ENCODE measurements at places on chromosomes 3 and 15.

GRCh38 chr15:100651253-100651652 is 48.9 kb downstream of the ASB7 start:
- no peak for DNase-seq

DNA sequence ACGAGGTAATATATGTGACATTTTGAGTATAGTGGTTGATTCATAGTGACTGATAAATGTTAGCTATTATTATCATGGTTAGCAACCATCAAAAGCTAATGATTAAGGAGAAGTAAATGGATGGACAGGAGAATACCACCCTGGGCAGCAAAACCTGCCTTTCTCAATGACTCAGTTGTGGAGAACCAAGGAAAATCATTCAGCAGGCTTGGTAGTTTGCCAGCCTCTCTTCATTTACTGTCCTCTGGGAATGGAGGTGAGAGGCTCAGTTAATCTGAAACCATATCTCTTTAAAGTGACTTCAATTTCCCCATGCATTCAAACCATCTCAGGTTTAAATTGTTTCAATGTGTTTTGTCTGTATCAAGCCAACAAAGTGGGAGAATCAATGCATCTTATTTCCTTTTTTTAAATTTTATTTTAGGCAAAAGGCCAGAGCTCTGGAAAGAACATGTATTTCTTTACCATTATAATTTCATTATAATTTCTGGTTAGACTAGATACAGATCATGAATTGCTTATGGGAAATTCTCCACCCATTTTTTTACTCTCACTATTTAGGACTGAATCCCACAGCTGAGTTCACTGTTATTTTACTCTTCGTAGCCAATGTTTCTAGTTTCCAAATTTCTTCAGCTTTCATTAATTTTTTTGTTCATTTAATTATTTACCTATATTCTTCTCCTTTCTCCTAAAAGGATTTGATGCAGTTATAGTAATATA is 2.7 kb downstream of the TM4SF18 start:
- DNase-seq: no peak

GRCh38 chr3:101413656-101414055 is 93.3 kb upstream of the IMPG2 start:
- no peak for DNase-seq

- no peak for DNase-seq
Measured at GRCh38 chr15:39127925-39128617, 452.8 kb upstream of the THBS1 start.

GRCh38 chr3:48915296-48915695 is 3.3 kb upstream of the ARIH2 start:
- DNase-seq: no peak

DNA sequence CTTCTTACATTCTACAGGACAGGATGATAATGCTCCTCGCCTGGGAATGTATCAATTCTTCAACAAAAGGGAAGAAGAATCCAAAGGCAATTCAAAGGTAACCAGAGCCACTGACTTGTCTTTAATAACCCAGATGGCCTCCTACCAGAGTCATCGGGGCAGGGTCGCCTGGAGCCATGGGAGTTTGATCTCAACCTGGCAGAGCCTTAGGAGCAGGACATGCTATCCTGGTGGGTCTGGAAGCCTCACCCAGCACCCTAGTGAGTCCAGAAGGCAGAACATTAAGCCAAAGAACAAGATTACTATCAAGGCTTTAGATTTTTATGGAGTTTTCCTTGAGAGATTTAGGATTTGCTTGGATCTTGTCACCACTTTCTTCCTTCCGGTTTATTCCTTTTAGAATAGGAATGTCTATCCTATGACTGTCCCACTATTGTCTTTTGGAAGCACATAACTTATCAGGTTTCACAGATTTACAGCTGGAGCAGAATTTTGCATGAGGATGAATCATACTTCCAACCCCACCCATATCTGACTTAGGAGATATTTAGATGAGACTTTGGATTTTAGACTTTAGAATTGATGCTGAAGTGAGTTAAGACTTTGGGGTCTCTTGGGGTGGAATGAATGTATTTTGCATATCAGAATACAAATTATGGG is 330.3 kb upstream of the GOLIM4 start:
- no peak for DNase-seq
